ENCODE measurements at places on chromosomes 13 and 19.

- peak; percentile 38 for DNase-seq
These were observed 24.4 kb downstream of the MARK4 start for GRCh38 chr19:45275370-45275971.

DNA sequence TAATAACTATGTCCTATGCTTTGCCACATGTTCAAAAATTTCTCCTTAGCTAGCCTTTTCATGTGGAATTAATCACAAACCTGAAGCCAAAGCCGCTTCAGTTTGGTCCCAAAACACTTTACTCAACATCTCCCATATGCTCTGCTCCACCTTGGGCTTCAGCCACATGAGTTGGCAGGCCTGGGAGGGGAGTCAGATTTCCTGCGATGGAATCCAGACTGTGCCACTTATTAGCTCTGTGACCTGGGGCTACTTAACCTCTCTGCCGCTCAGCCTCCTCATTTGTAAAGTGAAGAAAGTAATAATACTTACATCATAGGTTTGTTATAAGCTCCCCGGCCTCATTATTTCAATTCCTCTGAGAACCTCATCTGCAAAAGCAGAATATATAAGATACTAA is 272.0 kb downstream of the LMO7 start:
- no peak for DNase-seq

- no peak for DNase-seq
These were observed 14.9 kb downstream of the SH3GL1 start for GRCh38 chr19:4385291-4386040.

GRCh38 chr13:101331731-101332130 is 84.6 kb downstream of the NALCN start:
- no peak for DNase-seq

- no peak for DNase-seq
These were observed 52.7 kb downstream of the KCTD12 start for GRCh38 chr13:76833441-76833954.

DNA sequence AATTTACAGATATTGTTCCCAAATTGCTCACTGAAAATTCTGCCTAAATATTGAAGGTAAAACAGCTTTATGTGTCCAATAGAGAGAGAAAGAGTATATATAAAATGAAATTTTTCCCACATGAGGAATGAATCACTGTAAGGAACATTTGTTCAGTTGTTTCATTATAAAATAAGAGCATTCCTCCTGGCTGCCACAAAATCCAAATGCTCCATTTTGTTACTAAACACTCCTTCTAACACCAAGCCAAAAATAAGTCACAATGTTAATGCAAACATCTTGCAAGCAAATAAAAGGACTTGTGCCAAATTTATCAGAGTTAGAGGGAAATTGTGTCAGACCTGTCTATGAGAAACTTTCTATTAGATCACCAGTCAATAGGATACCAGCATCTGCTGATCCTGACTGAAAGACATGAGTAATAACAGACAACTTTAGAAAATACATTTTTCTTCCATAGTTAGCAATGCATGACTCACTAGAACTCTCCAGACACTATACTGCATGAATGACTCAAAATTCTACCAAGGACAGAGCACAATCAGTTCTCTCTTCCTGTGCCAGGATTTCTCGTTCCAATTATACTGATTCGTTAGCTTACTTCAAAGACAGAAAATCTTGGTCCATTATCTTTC is 83.5 kb upstream of the FNDC3A start:
- DNase-seq, result peak; percentile 72

Measured in fibroblast of skin of left quadriceps (primary cell).